ENCODE measurements at places on chromosomes 11 and 22.

- DNase-seq = no peak
Measured at GRCh38 chr22:39098026-39098425, 982 bp downstream of the APOBEC3H start.

GRCh38 chr11:3894128-3894731, 38.8 kb downstream of the STIM1 start:
- peak; percentile 87 for DNase-seq

DNA sequence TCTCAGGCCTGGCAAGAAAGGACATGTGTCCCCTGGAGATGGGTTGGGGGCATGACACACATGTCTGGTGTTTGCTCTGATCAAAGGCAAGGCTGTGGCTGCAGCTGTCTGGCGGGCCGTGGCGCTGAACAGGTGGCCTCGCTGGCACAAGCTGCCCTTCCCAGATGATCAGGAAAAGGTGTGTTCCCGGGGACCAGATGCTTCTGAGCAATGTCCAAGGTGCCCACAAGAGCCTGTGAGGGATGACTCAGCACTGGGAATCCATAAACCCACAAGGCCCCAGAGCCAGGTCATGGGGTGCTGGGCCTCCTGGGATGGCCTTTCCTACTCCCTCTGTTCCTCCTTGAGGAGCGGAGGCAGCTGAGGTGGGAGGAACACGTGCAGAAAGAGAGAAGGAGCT, 9.7 kb upstream of the LRP5 start:
- DNase-seq = peak; percentile 36

GRCh38 chr11:94129512-94130297, 1.1 kb downstream of the PANX1 start:
- no peak for DNase-seq

DNA sequence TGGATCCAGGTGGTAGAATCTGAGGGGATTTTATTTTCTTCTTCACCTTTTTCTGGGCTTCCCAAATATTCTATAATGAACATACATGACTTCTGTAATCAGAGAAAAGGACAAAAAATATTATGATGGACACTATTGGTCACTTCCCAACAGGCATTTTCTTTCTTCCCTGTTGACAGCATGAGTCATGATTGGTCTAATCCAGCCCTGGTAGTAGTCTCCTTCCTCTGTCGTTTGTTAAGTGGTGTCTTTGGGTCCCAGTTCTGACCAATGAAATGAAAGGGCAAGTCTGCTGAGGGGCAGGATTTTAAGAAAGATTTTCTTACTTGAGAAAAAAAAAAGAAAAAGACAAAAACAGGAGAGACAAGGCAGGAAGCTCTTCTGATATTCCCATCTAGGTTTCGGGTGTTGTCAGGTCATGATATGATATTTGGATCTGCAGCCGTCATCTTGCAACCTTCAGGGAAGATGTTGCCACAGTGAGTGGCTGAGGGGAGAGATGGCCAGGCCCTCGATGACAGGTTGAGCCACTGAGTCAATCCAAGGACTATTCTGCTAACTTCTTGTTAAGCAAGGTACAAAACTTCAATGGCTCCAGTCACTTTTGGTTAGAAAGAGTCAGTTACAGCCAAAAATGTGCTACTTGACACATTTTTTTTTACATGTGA, 23.3 kb upstream of the PLEKHB1 start:
- peak; percentile 60 for DNase-seq

DNA sequence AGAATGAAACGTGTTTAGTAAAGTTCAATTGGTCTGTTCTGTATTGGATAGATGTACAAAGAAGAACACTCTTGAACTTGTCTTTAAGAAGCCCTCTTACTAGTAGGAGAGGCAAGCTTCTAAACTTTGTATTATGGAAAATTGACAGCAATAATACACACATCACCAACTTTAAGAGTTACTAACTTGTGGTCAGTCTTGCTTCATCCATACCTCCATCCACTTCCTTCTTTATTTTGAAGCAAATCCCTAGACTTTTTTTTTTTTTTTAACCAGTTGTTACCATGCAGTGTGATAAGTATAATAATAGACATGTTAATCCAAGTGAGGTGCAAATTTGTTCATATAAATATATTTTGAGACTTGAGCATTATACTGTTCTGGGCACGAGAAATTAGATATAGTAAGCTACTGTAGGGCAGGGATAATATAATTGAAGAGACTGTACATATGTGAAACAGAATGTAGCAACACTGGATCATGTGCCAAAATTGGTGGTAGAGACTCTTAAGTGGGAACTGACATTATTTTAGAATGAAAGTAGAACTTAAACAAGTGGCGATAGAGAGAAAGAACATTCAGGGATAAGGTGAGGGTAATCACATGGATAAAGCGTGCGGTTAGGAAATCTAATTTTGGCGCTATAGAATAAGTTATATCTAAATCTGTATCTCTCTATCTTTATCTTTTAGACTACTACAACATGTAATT, 6.5 kb downstream of the FAR1 start:
- DNase-seq = peak; percentile 93

- DNase-seq = peak; percentile 31
Measured at GRCh38 chr11:117829369-117829725, 4.8 kb upstream of the FXYD2 start.

All from inflammatory macrophage (primary cell).